ENCODE measurements at places on chromosomes 4 and X.

- DNase-seq: no peak
Observed at GRCh38 chr4:168484626-168485025, 4.3 kb upstream of the DDX60L start.

- no peak for DNase-seq
Observed at GRCh38 chrX:153342762-153343558, 9.0 kb downstream of the ZNF275 start.

- DNase-seq: no peak
Observed at GRCh38 chr4:79676705-79677104, 268.7 kb upstream of the GK2 start.

- no peak for DNase-seq
Observed at GRCh38 chr4:33649015-33649414, 2595.3 kb downstream of the ARAP2 start.

DNA sequence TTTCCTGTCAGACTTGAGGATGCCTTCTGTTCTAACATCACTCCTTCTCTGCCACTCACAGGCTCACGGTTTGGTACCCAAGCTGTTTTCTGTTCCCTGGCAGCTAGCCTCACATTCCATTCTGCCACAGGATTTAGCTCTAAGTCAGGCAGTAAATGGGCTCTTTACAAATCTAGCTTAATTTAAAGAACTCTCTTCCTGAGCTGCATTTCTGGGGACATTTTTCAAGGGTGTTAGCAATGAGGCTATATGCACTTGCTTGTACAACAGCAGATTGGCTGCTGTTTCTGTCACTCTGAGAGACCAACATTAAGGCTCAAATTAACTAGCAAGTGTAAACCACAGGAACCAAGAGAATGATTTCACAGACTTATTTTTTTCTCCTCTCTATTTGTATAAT lies 337.8 kb upstream of the NOCT start:
- no peak for DNase-seq

- DNase-seq: no peak
Observed at GRCh38 chrX:72146527-72146926, 14.8 kb upstream of the RTL5 start.

DNA sequence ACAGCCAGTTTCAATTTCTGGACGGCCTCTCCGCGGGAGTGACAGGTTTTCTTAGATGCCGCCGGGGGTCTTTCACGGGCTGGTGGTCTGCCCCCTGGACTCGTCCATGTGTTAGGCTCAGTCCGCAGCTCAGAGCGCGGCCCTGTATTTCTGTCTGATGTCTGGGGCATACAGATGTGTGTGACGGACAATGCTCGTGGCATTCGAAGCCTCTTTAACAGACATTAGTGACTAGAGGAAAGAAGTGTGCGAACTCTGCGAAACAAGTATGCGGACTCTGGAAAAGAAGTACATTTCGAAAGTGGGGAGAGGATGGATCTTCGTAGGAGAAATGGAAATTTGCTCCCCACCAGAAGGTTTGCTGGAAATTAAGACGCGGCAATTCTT lies 793 bp upstream of the DCUN1D4 start:
- no peak for DNase-seq

- no peak for DNase-seq
Observed at GRCh38 chr4:153212736-153213135, 8.5 kb downstream of the TRIM2 start.

- no peak for DNase-seq
Observed at GRCh38 chrX:13587786-13588477, 18.5 kb downstream of the EGFL6 start.

DNA sequence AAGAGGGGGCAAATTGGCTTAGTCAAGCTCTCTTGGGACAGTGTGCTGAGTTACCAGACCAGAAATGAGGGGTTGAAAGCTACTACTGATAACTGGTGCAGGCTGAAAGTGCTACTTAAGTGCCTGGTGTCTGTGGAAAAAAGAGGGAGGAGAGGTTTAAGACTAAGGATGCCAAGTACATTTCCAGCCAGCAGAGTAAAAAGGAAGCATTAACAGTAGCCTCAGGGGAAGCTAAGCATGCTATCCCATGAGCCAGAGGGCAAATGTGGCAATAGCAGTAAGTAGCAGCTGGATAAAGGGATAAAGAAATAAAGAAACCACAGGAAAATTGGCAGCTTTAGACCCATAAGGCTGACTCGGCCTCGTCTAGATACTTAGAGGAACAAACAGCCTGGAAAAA lies 196.3 kb upstream of the MAB21L2 start:
- peak; percentile 1 for DNase-seq

GRCh38 chr4:101708293-101709039 lies 82.1 kb upstream of the BANK1 start:
- DNase-seq: no peak

GRCh38 chr4:13626492-13627177 lies 890 bp downstream of the BOD1L1 start:
- no peak for DNase-seq

DNA sequence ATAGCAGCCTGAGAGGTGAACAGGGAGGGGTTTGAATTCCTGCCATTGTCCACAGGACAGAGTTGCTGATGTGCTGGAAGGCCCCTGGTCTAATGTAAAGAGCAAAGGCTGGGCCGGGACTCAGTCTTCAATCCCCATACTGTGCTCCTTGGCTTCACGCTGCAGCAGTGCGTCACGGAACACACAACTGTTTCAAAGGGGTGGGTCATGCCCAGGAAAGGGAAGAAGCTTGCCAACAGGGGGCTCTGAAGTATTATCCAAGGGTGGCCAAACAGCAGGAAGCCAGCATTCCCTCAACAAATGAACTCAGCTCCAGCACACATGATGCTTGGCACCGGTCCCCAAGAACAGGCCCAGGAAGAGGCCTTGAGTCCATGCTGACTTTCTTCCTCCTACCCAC lies 122.5 kb downstream of the NFKB1 start:
- no peak for DNase-seq

- no peak for DNase-seq
Observed at GRCh38 chr4:15027921-15028435, 25.7 kb downstream of the CPEB2 start.

Data from GOT3 (cell line).